Common myeloid progenitor, CD34-positive (primary cell): ENCODE measurements at places on chromosomes 6 and 20.
A peak's percentile ranks its signal among the peaks of the same experiment; 100 is the strongest.

DNA sequence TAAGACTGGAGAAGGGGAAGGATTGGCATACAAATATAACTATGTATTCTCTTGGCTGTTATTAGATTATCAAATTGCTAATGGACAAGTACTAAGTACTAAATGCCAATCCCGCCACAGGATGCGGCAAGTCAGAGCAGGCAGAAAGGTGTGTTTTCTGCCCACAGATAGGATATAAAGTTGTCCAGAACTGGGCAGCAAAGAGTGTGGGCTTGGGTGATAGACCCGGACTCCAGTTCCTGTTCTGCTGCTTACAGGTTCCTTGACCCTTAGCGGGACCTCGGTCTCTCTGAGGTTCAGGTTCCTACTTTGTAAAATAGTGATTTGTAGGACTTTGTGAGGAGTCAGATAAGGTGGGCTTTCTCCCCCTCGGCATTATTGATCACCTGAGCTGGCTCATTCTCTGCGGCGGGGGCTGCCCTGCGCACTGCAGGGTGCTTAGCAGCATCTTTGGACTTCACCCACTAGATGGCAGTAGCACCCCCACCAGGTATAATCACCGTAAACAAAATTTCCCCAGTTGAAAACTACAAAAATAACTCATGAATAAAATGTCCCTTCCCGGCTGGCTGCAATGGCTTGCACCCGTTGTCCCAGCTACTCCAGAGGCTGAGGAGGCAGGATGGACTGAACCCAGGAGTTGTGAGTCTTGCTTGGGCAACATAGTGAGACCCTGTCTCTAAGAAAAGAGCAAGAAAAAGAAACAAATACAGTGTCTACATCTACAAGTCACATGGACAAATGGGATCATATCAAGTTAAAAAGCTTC, 193.1 kb downstream of the DOK5 start:
- peak; percentile 26 for DNase-seq

- no peak for DNase-seq
These were observed 12.0 kb downstream of the TAB2 start for GRCh38 chr6:149329529-149329928.

DNA sequence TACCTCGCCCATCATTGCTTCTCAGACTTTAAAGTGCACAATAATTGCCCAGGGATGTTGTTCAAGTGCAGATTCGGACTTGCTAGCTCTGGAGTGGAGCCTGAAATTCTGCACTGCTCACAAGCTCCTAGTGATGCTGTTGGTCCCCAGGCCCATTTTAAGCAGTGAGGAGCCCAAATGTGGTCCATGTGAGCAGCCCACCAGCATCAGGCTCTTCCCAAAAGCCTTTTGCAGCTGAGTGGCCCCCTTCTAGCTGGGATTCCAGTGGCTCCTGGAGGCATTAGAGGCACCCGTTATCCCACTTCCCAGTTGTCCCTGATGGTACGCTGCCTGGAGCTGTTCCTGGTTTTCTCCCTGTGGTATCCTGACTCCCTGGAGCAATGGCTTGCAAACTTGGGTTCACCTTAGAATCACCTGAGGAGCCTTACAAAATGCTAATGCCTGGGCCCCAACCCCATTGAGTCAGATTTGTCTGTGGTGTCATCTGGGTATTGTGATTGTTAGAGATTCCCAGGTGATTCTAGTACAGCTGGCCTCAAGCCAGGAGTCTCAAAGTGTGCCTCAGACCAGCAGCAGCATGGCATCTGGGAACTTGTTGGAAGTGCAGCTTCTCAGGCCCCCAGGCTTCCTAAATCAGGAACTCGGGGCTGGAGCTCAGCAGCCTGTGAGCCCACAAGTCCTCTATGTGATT, 186.9 kb upstream of the SLC24A3 start:
- DNase-seq, result no peak

- DNase-seq, result peak; percentile 100
These were observed at the start of the genes NMBR and VTA1 for GRCh38 chr6:142146828-142147662. Gene NMBR (minus strand): TSS chr6:142147122. CDS start chr6:142088658, 58,464 bp downstream. Gene VTA1 (plus strand): TSS chr6:142147263. CDS start chr6:142147288, 25 bp downstream.

- DNase-seq, result peak; percentile 26
These were observed 35.1 kb upstream of the DUSP22 start for GRCh38 chr6:257031-257725.

DNA sequence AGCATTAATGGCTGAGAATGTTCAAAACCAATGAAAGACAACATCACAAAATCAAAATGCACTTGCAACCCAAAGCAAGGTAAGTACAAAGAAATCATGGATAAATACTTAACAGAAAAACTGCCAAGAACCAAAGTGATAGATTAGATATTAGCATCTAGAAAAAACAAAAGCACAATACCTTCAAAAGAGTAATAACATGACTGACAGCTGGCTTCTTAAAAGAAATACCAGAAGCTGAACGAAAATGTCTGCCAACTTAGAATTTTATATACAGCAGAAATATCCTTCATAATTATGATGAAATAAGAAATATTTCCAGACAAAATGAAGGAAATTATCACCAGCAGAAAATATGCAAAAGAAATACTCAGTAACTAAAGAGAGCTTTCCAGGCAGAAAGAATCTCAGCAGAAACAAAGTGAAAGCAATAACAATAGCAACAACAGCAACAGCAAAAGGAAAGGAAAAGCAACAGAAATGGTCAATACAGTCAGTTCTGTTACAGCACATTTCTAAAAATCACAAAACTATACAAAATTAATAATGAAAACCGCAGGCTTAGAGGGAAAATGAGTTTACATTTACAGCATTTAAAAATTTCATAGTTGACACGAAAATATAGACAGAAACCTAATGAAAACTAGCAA, 121.5 kb upstream of the MAN1A1 start:
- DNase-seq, result no peak

DNA sequence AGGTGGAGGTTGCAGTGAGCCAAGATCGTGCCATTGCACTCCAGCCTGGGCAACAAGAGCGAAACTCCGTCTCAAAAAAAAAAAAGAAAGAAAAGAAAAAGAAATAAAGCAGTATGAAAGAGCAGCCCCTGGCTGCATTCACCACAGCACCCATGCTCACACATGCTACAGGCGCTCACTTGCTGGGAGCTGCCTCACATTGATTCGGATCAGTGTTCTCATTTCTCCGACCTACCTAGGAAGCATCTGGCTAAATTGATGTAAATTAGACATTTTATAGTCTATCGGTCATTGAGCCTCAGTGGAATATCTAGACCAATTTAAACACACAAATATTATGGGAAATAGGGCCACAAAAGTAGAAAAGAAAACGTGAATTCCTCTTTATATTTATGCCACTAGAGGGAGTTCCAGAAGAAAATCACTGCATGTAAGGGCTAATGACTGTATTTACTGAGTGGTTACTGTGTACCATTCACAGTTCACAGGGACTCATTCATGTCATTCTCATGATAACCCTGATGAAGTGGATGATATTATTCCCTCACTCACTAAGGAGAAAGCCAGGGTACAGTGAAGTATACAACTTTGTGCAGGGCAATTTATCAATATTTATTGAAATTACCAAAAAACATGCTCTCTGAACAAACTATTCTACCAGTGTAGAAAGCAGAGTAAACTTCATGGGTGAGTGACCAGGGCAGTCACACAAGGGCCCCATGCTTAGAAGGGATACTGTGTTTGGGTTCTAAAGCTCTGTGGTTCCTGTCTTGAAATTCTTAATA, 5.3 kb upstream of the MOG start:
- peak; percentile 35 for DNase-seq

DNA sequence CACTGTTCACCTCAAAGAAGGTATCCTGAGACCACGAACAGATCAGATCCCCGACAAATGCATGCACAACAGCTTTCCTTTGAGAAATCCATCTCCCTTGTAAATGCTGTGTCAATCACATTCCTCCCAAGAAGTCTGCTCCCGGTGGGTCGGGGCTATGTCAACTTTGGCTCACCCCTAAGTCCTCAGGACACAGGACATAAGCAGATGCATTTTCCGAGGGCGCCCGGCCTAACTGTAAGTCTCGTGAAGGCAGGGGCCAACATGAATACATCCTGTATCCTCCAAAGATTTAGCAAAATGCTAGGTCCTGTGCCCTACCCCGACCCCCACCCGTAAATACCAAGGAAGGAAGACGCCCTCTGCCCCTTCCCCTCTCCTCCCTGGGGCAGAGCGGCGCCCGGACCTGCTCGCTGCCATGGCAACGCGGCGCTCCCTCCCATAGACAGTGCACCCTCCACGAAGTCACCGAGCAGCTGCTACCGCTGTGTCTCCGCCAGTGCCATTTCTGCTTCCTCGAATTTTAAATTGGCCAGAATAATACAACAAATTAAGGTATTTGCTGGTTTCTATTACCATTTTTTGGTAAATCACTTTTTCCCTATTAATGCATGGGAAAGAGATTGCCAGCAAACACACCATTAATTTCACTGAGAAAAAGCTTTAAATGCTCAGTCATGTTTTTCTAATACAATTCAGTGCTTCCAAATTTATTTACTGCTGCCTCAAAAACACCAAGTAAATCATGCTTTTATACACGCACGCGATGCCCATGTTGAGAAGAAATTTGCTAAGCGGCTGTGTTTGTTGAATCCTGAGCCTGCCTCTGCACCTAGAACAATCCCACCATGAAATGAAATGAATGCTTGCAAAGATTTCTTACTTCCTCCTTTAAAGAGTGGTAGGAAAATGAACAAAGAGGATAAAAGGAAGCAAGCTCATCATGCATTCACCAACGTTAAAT, 100.6 kb downstream of the PCSK2 start:
- DNase-seq, result no peak

DNA sequence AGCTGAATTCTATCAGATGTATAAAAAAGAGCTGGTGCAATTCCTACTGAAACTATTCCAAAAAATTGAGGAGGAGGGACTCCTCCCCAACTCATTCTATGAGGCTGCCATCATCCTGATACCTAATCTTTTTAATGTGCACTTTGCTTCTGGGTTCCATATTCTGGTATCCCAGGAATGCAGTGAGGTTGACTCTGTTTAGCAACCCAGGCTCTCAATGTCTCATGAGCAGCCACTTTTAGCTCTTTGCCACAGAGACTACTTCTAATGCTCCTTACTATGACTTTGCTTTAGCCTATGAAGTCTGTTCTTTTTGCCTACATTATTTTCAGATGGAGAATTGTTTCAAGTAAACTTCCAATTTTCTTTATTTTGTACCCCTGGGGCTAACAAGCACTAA, 185.5 kb upstream of the NRSN1 start:
- no peak for DNase-seq
